ENCODE measurements at places on chromosomes 5 and 9.
A peak's percentile ranks its signal among the peaks of the same experiment; 100 is the strongest.

DNA sequence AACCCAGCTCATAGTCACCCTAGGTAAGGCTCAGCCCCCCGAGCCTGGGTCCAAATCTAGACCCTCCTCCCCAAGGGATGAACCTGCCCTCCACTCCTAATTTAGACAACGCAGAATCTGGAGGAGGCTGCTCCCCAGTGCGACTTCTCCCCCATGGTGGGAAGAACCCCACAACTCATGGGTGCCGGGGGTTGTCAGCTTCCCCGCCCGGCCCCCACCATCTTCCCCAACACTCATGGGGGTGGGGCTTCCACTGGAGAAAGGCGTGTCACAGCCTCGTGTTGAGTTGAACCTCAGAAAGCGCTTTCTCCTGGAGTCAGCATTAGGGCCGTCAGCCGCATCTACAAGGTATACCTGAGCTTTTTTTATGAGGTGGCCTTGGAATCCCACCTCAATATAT is 66.9 kb downstream of the IRX2 start:
- no peak for DNase-seq

DNA sequence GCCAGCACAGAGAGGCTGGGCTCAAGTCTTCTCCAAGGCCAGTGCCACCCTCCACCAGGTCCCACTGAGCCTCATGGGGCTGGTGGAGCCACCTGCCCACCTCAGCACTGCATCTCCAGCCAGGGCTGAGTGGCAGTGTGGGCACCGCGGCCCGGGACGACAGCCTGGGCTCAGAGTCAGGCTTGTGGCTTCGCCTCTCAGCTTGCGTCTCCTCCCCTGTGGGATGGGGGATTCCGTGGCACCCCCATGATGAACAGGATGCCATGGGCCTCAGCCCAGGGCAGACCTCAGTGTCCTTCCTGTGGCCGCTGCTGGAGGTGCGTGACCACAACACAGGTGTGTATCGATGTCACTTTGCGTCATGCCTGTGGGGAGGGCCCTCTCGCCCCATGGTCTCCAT is 136.4 kb upstream of the PPP1R26 start:
- DNase-seq, result no peak

DNA sequence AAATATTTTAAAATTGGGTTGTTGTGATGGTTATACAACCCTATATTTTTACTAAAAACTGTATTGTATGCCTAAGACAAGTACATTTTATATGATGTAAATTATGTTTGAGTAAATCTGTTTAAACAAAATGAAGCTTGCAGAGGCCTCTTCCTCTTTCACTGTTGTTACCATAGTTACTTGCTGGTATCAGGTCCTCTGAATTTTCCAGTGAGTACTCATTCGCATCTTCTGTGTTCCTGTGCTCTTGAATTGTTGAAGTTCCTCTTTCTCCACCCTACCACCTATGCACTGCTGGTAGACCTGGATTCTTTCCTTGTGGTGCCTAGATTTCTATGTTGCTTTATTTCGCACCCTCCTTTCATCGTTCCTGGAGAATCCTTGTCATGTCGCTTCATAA is 938.5 kb upstream of the ACO1 start:
- DNase-seq, result no peak

DNA sequence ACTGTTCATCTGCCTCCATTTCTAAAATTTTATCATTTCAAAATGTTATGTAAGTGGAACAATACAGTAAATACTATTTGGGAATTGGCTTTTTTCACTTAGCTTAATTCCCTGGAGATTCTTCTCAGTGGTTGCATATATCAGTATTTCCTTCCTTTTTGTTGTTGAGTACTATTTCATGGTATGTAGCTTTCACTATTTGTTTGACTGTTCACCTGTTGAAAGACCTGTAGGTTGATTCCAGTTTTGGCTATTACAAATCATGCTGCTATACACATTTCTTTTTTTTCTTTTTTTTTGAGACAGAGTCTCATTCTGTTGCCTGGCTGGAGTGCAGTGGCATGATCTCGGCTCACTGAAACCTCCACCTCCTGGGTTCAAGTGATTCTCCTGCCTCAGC is 33.0 kb upstream of the PWWP2A start:
- DNase-seq, result no peak

DNA sequence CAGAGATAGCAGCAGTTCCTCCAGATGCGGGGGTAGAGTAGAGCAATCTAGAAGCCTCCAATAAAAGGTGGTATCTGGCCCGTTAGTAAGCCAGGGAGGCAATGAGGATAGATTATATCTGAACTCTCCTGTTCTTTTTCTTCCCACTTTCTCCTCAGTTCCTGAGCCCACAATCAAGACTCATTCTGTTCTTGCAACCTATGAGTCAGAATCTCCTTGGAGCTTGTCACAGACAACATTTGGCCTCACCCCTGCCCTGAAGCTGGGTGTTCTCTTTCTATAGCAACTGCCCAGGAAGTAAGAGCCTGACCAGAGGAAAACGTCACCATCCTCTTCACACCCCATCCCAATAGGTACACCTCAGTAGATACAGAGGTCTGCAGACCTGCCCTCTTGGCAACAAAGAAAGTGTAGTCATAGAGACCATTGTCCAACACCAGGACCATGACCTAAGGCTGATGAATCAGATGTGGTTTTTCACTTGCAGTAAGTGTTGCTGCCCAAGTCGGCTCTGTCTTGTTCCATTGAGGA is 76.3 kb upstream of the PCA3 start:
- no peak for DNase-seq

- no peak for DNase-seq
Measured at GRCh38 chr5:95114305-95114704, 170.6 kb downstream of the MCTP1 start.

- no peak for DNase-seq
Measured at GRCh38 chr5:77709993-77710685, 66.0 kb downstream of the TBCA start.

- DNase-seq, result no peak
Measured at GRCh38 chr5:39711821-39712220, 287.0 kb upstream of the DAB2 start.

DNA sequence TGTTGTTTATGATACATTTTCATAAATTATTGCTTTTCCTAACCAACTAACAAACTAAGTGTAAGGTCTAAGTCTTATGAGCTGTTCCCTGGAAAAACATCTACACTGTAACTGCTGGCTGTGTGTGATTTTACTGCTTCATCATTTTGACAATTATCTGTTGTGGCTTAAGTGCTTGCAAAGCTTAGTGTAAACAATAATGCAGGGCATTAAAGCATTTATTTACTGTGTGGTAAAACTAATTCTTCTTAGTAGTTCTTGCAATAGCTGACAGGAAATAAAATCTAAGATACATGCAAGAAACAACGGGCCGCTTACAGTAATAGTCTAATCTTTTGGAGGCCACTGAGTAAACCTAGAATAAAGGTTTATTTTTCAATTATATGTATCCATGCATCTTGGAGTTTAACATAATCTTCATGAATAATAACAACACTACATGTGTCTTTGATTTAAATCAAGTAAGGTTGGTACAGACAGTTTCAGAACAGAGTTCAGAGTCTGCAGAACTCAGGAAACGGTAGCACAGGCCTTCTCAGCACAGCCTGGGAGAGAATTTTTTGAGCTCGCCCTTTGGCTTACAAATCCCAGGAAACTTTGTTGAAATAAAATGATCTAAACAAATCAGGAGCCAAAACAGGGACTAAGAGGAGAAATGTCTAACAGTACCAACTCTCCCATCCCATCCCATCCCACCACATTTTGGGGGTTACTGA is 473.1 kb downstream of the NR2F1-AS1 start:
- DNase-seq, result no peak

- no peak for DNase-seq
Measured at GRCh38 chr5:58501778-58502417, 10.7 kb downstream of the GAPT start.

DNA sequence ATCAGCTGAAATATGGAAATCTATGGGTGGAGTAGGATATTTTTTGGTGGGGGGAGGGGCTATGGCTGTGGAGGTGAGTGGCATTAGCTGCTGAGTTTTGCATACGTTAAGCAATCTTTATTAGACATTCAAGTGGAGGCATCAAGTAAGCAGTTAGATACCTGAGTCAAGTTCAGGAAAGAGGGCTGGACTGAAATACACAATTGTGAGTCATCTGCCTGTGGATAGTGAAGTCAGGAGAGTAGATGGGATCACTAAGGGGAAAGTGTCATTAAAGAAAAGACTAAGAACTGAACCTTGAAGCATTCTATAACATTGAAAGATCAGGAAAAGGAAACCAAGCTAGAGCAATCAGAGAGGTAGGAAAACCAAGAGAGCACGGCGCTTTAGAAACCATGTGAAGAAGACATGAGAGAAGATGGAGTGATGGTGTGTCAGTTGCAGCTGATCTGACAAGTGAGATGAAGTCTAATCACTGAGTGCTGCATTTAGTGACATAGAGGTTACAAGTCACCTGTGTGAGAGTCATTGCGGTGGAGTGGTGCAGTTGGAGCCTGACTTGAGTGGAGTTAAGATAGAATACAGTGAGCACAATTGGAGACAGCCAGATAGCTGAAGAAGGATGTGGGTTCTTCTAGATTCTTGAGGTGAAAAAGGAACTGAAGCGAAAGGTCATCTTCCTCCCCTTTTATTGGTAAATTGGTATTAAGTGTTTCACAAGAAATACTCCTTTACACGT is 88.7 kb downstream of the PIP5K1B start:
- DNase-seq, result no peak

DNA sequence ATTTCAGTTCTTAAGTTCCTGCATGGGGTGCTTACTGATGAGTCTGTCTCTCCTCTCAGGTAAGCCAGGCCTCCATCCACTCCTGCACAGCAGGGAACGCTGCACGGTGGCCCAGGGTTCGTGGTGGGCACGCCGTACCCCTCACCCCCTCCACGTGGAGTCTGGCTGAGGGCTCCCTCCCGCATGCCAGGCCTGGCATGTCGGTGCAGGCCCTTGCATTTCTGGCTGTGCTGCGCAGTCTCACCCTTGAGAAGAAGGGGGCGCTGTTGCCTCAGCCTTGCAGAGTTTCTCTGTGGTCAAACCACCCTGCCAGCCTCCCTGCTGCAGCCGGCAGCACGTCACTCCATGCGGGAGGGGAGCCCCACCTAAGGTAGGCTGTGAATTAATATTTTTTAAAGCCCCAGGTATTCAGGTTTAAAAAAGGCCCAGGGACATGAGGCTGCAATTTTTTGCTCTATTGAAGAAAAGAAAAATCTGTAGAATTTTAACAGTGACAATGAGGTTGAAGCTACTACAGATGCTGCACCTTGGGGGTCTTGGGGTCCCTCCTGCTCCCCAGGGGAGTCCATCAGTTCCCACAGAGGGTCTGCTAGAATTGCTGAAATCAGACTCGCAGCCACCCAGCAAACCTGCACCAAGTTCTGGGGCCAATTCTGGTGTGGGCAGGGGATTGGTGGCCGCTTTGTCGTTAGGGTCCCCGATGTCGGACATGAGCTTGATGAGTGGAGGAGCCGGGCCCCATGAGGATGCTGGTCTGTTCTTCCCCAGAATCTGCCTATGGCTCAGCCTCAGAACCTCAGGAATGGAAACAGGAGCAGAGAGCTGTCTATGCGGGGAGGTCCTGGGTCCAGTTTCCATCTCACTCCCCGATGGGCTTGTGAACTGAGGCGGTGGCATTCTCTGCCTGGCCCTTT is 52.6 kb downstream of the TENT4A start:
- DNase-seq, result peak; percentile 63

DNA sequence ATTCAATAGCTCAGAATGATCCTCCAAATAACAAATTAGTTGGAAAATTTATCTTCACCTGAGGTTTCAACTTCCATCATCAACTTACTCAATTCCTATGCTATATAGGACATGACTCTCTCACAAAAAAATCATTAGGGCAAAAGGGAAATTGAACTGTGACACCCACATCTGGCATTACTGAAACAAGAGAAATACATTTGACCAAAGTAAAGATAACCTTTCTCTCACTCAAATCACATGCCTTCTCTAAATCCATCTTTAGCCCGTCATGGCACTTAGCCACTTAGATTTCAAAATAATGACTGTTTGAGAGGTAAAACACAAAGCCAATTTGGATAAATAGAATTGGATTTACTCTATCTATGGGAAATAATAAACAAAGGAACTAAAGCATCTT is 126.4 kb downstream of the ADAMTS6 start:
- no peak for DNase-seq

DNA sequence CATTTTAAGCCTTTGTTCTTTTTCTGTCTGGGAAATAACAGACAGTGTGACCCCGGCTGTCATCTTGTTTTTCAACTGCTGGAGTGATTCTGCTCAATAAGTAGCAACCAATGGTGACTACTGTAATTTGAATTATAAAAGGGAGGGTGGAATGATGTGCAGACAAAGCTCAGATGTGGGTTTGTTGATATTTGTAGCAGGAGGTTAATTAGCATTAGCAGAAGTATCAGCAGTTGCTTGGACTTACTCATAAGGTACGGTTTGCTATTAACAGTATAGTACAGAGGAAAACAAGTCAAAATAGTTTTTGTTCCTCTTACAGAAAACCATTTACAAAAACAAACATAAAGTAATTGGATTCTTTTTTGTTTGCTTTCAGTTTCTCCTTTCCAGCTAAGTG is 140.4 kb downstream of the TUSC1 start:
- no peak for DNase-seq

- DNase-seq, result no peak
Measured at GRCh38 chr9:75039801-75040200, 11.7 kb upstream of the CARNMT1 start.

DNA sequence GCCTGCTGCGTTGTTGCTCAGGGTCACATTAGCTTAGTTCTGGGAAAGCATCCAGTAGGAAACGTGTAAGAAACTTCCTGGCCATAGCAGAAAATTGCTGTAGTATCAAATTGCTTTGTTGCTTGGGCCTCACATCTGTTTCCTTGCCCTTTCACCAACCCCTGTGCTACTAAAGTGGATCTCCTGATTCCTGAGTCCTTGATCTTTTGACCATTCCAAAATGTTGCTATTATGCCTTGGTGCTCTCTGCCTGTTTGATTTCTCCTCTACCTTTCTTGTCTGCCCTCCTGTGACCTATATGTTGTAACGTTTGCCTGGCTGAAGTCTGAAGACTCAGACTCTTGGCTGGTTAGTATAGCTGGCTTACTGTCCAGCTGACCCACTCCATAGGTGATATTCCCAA is 350.5 kb downstream of the ADGRV1 start:
- DNase-seq, result no peak

GRCh38 chr9:120787933-120788332 is 5.3 kb downstream of the FBXW2 start:
- no peak for DNase-seq

DNA sequence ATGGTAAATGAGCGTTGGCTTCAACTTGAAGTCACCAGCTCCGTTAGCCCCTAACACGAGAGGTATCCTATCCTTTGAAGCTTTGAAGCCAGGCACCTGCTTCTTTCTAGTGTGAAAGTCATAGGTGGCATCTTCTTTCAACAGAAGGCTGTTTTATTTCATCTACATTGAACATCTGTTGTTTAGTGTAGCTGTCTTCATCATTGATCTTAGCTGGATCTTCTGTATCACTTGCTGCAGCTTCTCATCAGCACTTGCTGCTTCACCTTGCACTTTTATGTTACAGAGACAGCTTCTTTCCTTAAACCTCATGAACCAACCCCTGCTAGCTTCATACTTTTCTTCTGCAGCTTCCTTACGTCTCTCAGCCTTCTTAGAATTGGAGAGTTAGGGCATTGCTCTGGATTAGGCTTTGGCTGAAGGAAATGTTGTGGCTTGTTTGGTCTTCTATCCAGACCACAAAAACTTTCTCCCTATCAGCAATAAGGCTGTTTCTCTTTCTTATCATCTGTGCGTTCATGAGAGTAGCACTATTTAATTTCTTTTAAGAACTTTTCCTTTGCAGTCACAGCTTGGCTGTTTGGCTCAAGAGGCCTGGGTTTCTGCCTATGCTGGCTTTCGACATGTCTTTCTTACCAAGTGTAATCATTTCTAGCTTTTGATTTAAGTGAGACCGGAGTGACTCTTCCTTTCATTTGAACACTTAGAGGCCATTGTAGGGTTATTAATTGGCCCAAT is 47.2 kb downstream of the PCSK5 start:
- DNase-seq, result no peak

GRCh38 chr5:179505636-179506261 is 44.6 kb upstream of the RUFY1 start:
- no peak for DNase-seq
